ENCODE measurements at places on chromosomes 4 and X. TPM values are rescaled to one million over a fixed set of nuclear protein-coding genes. Genes with fewer than 3 reads are reported as not detected.
A peak's percentile ranks its signal among the peaks of the same experiment; 100 is the strongest.

KLB gene
- not detected for total RNA-seq

NDP gene
- total RNA-seq, result 25.2 TPM

CENPVL1 gene
- total RNA-seq, result not detected

DNA sequence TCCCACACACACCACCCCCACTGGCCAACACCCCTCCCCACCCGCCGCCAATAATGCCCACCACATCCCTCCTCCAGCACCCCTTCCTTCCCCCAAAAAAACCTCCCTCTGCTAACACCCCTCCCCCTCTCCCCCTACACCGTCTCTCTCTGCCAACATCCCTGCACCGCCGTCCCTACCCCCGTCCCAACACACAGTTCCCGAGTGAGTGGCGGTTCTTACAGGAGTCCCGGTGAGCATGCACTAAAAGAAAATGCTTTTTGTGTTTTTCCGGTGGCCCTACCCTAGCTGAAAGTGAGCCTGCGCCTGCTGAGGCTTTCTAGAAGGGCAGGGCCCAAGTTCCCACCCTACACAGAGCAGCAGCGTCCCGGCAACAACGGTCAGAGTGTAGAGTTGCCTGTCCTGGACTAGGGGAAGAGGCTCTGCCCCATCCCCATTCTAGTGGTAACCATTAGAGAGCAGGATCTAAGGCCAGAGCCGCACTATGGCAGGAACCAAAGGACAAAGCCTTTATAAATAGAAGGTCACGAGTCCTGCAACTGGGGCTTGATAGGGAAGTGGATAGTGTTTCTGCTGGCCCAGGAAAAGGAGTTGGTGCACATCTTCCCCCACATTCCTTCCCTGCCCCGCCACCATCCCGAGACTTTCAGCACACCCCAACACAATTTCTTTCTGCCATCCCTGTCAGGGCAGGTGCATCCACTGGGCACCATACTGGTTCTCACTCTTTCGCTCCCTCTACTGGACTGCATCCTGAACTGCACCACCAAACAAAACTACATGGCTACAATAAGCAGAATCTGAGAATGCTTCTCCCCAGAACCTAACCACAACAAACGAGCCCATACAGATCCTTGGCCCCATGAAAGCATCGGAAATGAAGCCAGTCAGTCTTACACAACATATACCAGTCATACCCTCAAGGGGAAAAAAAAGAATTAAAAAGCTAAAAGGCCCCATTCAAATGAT, 78.1 kb upstream of the PAGE3 start:
- DNase-seq, result no peak

DNA sequence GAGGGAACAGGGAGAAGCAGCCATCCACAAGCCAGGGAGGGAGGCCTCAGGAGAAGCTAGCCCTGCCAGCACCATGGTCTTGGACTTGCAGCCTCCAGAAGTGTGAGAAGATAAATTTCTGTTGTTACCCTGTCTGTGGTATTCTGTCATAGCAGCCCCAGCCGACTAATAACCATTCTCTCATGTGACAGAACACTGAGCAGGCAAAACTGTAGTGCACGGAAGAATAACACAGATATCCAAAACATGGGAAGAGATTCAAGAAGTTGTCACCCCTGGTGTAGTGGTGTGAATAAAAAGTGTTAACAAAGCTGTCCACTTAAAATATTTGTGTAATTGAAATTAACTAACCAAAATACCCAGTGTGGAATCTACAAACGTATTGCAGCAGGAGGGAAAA, 265.0 kb downstream of the ARHGAP10 start:
- DNase-seq, result no peak

DNA sequence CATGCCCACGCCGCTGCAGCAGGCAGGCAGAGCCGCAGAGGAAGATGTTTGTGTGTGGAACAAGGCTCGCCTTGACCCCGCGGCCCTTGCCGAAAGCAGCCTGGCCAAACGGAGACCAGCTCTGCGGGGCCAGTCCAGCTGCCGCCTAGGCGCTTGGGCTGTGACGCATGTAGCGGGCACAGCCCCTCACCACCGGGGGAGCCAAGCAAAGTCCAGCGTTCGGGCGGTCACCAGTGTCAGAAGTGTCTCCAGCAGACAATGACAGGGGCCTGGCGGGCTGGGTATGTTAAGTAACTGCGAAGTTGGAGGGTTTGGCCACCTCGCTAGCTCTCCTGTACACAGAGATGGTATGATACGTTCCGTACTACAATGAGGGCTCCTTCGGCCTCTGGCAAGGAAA, 1.3 kb downstream of the AMER1 start:
- DNase-seq, result peak; percentile 16

- DNase-seq, result no peak
Measured at GRCh38 chr4:6907658-6908191, 1.9 kb upstream of the TBC1D14 start.

DNA sequence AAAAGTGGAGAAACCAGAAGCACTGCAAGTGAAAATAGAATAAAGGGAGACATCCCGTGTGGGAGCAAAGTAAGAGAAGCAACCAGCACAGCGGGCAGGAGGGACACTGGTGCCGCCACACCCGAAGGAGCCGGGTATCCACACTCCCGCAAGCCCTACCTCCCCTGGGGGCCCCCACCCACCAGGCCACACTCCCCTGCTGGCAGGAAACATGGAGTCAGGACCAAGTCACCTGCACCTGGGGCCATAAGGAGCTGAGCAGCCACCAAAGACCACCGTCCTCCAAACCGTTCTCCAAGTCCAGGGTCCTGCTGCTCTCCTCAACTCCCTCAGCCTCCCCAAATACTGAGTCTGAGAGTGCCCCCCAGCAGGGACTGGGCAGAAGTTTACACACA, 30.5 kb downstream of the FGFRL1 start:
- no peak for DNase-seq

GRCh38 chr4:147964266-147964880, 232.5 kb downstream of the ARHGAP10 start:
- DNase-seq, result no peak

DNA sequence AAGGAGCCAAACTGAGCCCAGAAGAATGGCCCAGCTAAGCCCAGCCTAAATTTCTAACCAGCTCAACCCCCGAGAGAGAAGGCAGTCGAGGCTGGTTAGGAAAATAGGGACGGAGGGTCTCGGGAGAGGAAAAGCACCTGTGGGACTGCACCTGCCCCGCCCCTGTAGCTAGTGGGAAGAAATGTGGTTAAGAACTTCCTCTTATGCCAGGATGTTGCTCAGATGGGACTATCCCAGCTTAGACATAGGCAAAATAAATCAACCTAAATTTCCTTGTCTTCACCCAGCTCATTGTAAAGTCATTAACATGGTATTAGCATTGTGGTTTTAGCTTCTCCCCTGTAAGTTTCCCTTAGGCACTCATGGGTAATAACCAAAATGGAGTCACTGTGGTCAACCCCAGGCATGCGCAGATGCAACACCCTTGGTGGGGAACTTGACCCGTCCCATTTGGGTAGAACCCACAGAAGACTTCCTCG, 86.8 kb downstream of the ZNF718 start:
- DNase-seq, result no peak

DNA sequence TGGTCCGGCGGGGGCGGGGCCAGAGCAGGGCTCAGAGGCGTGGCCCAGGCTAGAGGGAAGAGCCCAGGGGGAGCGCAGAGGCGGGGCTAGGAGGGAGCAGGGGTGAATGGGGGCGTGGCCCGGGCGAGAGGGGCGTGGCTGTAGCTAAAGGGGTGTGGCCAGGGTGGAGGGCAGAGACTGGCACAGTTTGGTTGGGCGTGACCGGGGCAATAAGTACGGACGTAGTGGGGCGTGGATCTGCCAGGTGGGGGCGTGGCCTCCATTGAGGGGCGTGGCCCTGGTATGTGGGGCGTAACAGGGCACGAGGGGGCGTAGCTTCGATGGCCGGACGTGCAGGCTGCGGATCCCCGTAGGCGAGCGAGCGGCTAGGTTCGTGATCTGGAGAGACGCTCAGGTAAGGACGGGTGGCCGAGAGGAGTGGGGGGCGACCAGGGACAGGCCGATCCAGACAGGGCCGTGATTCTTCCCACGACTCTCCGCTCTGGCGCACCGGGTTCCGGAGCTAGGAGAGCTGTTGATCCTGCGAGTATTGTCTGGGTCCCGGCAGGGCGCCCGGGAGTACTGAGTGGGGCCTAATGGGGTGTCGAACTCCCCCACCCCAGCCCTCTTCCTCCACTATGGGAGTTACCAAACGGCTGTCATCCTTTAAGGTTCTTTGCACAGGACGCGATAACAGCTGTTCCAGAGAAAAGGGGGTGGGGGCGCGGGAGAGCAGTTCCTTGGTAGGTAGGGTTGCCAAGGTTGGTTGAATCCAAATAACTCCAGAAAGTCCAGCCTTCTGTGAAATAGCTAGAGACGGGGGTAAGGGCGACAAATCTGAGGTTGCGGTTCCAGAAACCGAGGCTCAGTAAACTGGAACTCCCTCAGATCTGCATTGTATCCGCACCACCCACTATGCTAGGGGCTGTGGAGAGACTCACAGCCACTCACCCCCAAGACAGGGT, at the start of gene CA5B:
CA5B (plus strand) TSS at position 312 of the 944 bp plus-strand sequence. CDS start 11,754 bp downstream, outside the sequence.
- DNase-seq, result peak; percentile 94

GRCh38 chr4:98778206-98778605, 119.8 kb upstream of the TSPAN5 start:
- no peak for DNase-seq
